ENCODE measurements at places on chromosomes 12 and 14. TPM values are rescaled to one million over a fixed set of nuclear protein-coding genes. Genes with fewer than 3 reads are reported as not detected.

Gene KRAS
- 49.9 TPM for total RNA-seq

Gene PLA2G1B
- total RNA-seq = not detected

Gene CIT
- total RNA-seq = 98.5 TPM

Gene OR8S1
- total RNA-seq = not detected

Gene PTHLH
- not detected for total RNA-seq

Gene ARHGAP9
- total RNA-seq = 0.62 TPM

Gene SIVA1
- 231 TPM for total RNA-seq

Gene LARP4
- total RNA-seq = 88.4 TPM

Gene RHOJ
- total RNA-seq = not detected

Gene NRIP2
- 0.65 TPM for total RNA-seq

- DNase-seq = peak; percentile 46
Measured at GRCh38 chr12:91274916-91275315, 92.3 kb upstream of the DCN start.

DNA sequence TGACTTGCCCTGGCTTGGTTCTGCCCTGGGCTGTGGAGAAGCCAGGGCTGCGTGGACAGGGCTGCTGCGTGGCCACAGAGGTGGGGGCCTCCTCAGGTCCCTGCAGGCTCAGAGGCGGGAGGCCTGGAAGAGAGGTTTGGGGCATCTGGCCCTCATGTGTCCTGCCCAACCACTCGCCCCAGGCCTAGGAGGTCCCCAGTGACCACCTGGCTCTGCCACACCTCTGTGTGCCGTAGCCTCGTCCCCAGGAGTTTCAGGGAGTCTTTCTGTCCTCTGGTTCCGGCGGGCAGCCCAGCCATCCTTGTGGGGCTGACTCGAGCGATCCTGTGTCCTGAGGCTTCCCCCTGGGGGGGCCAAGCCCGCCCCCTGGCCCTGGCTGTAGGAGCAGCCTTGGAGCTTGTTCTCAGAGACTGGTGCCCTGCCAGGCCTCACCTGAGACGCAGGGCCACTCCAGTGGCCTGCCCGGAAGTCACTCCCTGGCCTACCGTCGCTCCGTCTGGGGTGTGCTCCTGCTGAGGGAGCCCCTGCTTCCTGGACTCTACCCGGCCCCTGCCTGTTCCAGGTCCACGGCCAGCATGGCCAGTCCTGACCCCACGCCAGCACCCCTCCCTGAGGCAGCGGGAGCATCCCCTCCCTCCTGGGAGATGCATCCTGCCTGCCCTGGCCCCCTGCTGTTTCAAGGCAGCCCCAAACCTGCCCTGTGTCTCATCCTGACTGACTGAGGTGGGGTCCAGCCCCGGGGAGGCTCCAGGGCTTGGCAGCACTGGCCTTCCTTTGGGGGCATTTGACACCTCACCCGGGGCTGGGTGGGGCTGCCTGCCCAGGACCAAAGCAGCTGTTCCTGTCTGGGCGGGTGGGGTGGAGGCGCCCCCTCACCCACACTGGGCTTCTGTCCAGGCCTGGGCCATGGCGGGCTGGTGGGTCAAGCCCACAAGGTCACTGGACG, 13.9 kb downstream of the ASPG start:
- no peak for DNase-seq

- DNase-seq = no peak
Measured at GRCh38 chr12:15404485-15404884, 82.2 kb downstream of the PTPRO start.

- DNase-seq = no peak
Measured at GRCh38 chr12:108573317-108573716, 10.9 kb downstream of the ISCU start.

DNA sequence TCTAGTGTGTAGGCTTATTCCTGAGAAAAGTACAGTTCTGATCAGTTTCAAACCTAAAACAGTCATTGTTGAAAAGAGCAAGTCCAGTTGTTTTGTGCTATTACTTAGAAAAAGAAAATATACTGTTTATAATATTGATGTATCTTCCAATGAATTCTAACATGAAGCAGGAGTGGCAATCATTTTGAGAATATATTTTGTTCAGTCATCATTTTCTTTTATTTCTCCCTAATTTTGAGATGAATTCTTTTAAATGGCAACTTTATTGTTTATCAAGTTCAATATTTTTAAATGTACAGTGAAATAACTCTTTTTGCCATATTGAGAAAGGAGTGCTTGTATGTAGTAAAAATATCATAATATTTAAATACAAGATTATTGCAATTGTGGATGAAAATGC, 862.2 kb upstream of the MDGA2 start:
- DNase-seq = no peak

DNA sequence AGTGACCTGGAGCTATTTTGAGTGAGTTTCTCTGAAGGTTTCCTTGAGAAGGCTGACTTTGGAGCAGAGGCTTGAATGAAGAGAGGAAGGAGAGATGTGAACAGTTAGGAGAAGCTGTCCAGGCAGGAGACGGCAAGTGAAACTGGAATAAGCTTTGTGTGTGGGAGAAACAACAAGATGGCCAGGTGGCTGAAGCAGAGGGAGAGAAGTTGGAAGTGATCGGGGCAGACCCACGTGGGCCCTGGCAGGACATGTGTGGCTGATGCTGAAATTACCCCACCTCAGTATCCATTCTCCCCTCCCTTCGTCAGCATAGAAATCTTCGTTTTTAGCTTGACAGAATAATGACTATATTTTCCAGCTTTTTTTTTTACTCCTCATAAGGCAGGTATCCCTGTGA, 809.2 kb upstream of the TMEM132C start:
- no peak for DNase-seq

DNA sequence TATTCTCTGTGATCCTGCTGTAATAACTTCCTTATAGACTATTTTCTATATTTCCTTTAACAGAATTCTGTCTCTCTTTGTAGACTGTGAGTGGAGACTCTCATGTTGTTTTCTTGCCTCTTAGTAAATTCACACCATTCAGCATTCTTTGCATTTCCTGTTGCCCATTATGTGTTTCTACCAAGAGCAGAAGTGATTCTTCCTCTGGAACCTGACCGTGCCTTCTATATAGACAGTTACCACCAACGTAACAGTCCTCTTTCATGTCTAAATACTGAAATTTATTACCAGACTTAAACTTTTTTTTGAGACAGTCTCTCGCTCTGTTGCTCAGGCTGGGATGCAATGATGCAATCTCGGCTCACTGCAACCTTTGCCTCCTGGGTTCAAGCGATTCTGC, 31.1 kb downstream of the METAP2 start:
- DNase-seq = no peak

GRCh38 chr14:101116065-101116464, 212.5 kb upstream of the RTL1 start:
- no peak for DNase-seq

GRCh38 chr12:78958941-78959340, 94.4 kb downstream of the SYT1 start:
- no peak for DNase-seq

GRCh38 chr12:6952863-6953441, 1.8 kb downstream of the PTPN6 start:
- DNase-seq = no peak

DNA sequence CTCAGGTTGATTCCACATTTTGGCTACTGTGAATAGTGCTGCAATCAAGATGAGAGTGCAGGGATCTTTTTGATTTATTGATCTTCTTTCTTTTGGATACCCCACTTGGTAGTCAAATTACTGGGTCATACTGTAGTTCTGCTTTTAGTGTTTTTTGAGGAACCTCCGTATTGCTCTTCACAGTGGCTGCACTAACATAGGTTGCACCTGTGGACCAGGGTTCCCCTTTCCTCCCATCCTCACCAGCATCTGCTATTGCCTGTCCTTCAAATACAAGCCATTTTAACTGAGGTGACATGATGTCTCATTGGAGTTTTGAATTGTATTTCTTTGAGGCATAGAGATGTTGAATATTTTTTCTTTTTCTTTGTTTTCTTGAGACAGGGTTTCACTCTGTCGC, 152.5 kb upstream of the TMEM132C start:
- no peak for DNase-seq

GRCh38 chr12:128797119-128798118, 26.3 kb downstream of the SLC15A4 start:
- DNase-seq = peak; percentile 57

DNA sequence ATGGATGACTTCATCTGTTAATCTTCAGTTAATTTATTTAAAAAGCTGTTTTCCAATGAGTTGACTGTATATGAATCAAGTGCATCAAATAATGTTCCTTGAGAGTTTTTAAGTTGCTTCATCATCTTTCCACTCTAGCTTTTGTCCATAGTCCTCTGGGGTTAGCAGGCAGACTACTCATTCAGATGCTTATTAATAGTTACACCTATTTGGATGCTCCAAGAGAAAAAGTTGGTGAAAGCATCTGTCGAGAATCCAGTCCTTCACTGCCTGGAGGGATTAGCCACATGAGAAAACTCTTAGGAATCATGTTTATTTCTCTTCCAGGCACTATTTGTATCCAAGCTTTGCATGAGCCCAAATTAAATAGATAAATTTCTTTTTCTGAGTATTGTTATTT, 70.2 kb downstream of the DACT1 start:
- no peak for DNase-seq

DNA sequence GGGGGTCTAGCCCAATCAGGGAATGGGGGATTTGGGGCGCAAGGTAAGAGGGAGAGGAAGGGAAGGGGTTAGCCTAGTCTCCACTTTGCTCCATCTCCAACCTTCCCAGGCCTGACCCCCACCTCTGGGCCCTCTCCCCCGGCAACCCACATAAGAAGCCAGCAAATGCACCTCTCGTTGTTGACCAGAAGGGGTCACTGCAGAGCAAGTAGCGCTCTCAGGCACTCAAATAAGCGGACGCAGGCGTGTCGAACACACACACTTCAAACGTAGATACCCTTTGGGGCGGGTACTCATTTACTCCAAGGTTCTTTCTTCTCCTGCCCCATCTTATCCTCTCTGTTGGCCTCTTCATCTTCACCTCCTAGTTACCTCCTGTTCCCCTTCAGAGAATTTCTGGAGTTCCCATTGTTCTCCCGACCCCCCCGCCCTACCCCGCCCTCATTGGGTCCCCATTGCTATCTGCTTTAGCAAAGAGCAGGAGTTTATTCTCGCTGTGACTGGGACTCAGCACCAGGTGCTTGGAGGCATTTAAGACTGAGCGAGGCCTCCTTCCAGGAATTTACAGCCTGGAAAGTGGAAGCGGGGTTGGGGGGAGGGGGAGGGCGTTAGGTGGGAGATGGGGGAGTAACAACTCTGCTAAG, 1.5 kb upstream of the SRRM4 start:
- peak; percentile 92 for DNase-seq

DNA sequence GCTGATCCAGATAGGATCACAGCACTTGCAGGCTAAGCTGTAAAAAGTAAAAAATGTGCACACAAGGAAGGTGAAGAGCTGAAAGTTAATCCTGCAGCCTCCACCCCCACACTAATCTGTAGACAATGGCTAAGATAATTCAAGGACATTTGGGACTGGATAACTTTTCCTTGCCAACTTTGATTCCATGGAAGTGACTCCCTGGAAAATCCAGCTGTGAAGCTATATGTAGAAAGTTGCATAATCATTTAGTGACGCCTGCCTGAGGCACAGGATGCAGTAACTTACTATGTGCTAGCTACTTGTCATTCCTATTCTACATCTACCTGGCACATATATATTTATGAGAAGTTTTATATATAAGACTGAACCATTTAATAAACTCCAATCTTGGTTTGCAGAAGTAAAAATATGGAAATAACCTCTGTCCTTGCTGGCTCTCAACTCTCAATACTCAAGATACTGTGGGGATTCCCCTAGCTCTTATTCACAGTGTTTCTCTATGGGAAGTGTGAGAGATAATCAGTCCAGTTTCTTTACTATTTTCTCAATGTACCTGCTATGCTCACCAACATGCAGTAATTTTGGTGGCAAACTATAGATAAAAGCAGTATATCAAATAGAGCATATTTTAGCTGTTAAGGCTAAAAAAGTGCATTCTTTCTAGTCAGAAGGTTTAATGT, 14.8 kb downstream of the LDHB start:
- DNase-seq = peak; percentile 4

- no peak for DNase-seq
Measured at GRCh38 chr12:113224955-113225354, 3.7 kb downstream of the TPCN1 start.

DNA sequence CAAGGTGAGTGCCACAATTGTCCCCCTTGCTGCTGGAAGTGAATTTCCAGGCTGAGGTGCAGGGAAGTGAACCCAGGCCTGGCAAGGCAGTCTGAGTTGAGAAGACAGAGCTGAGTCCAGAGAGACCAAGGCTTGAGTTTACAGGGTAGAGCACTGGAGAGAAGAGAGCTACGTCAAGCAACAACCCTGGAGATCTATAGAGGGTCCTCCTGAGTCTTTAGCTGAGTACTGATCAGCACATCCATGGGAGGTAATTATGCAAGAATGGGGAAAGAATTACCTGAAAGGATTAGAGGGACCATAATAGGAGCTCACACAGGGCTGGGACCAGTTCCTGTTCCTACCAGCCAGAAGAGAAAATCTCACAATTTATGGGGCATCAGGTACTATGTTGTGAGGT, 190.7 kb downstream of the NEDD1 start:
- DNase-seq = no peak

DNA sequence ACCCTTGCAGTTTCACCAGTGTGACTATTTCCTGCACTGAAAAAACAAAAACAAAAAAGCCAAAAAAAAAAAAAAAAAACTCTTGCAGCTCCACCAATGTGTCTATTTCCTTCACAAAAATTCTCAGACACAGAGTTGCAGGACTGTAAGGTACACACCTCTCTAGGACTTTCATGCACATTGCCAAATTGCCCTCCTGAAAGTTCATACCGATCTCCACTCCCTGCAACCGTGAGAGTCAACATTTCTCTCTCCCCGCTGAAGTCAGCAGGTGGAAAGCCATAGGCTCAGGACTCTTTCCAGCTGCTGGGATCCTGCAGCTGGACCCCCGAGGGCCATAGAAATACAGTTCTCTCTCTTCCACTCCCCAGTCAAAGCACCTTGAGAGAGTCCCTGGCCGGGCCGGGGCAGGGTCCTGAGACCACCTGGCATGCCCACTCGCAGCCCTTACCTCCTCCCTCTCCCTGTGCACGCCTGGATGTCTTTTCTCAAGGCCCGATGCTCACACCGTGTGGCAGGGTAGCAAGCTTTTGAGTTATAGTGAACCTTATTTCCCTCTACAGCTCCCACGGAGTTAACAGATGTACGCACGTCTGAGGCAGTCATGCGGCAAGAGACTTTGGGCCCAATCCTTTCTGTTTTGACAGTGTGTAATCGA, 23.6 kb downstream of the MMAB start:
- peak; percentile 12 for DNase-seq

- DNase-seq = no peak
Measured at GRCh38 chr12:89873745-89874144, 165.1 kb upstream of the ATP2B1 start.

- no peak for DNase-seq
Measured at GRCh38 chr12:87806310-87806709, 222.9 kb downstream of the C12orf50 start.

GRCh38 chr14:71702786-71703185, 229.4 kb upstream of the RGS6 start:
- no peak for DNase-seq

GRCh38 chr14:23259426-23259825, 21.7 kb downstream of the RNF212B start:
- no peak for DNase-seq

- no peak for DNase-seq
Measured at GRCh38 chr14:96062010-96062409, 22.8 kb downstream of the C14orf132 start.

GRCh38 chr12:69821456-69822159, 3.4 kb upstream of the MYRFL start:
- DNase-seq = no peak

GRCh38 chr12:66500841-66501240, 178.0 kb downstream of the GRIP1 start:
- no peak for DNase-seq

Data from neural progenitor cell (in vitro differentiated cells).